ENCODE measurements at places on chromosomes 12 and 14.

GRCh38 chr12:2614341-2614740, 180.4 kb upstream of the FKBP4 start:
- no peak for DNase-seq

GRCh38 chr14:32435411-32435810, 106.3 kb downstream of the AKAP6 start:
- DNase-seq, result no peak

DNA sequence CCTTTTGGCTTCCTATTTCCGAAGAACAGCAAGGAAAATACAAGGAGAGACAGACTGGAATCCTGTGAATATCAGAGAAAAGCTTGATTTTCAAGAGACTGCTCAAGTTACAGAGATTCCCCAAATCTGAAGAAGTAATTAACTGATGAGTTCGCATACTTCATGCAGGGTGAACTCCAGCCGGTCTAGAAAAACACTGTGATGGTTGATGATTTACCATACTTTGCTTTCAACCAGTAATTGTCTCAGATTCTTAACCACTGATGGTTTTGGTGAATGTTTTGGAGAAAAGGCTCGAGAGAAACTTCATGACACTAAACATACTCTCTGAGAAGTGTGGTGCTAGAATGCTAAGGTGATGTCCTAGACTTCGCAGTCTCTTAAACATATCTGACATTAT, 4.4 kb upstream of the PLXNC1 start:
- DNase-seq, result no peak

- DNase-seq, result no peak
These were observed 24.2 kb upstream of the LRP1-AS start for GRCh38 chr12:57171668-57172067.

- no peak for DNase-seq
These were observed 74.6 kb upstream of the MYL2 start for GRCh38 chr12:110995016-110995415.

Data from hematopoietic multipotent progenitor cell treated with erythropoietin and hydrocortisone succinate and interleukin-3 and kit ligand, for 4 days (in vitro differentiated cells).